Eye (tissue), 1 donor: ENCODE measurements at places on chromosomes 7 and 10.
A peak's percentile ranks its signal among the peaks of the same experiment; 100 is the strongest.

DNA sequence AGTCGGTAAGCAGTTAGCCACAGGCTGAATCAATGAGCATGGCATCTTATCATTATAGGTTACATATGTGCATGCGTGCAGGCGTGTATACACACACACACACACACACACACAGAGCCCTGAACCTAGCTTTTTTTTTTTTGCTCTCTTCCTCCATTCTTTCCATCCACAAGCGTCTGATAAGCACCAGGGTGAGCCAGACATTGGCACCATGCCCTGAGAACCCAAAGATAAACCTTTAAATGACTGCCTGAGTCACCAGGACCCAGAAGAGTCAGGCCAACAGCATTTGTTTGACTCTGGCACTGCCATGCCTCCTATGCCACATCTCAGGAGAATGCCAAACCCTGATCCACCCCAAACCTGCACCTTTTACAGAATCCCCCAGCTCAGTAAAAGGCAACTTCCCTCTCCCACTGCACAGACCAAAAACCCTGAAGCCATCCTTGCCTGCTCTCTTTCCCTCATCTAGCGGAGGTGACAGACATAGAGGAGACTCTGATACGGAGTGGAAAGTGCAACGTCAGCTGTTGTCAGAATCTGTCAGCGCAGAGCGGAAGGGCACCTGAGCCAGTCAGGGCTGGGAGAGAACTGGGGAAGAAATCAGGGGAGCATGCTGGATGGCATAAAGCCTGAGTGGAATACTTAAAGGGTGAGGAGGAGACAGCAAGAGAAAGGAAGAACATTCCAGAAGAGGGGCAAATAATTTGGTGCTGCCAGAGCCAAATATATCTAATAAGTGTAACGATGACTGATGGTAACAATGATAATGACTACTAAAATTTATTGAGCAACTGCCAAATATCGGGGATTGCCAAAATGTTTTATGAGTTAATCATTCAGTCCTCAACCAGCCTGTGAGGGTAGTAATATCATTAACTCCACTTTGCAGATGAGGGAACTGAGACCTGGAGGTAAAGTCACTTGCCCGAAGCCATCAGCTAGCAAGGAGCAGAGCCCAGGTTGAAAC lies 3.2 kb downstream of the PARP12 start:
- DNase-seq, result peak; percentile 24

DNA sequence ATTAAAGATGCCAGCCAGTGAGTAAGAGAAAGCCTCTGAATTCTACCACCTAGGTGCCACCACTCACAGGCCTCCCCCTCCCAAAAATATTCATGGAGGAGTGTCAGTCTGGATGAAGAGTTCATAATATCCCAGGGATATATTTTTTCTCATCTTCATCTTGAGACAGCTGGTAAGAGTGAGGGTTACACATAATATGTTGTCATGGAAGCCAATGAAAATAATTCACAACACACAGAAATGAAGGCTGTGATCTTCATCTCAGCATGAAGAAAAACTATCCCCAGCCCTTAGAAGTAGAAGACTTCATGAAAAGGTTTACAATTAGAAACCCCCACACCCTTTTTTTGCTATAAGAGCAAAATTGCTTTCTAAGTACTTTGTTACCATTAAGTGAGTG lies 175.6 kb downstream of the DNAH11 start:
- DNase-seq, result peak; percentile 14

- peak; percentile 84 for DNase-seq
Measured at GRCh38 chr7:111091593-111092358, 849 bp downstream of the LRRN3 start.

- DNase-seq, result peak; percentile 41
Measured at GRCh38 chr10:50279489-50279888, 28.2 kb upstream of the ASAH2 start.

DNA sequence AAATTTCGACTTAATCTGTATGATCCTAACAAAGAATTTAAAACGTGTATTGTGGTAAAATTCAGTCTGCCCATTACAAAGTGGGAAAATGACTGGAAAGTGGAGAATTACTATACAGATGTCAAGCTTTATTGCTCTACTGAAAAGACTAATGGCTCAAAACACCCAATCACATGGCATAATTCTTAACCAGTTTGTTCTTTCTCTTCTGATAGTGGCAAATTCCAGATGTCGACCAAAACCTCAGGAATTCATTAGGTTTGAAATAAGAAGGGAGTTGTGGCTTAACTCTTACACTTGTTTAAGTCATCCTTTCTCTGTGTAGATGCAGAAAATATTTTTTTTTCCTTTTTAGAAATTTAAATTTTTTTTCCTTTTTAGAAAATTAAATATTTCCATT lies 1254.9 kb upstream of the LRRN3 start:
- DNase-seq, result no peak

DNA sequence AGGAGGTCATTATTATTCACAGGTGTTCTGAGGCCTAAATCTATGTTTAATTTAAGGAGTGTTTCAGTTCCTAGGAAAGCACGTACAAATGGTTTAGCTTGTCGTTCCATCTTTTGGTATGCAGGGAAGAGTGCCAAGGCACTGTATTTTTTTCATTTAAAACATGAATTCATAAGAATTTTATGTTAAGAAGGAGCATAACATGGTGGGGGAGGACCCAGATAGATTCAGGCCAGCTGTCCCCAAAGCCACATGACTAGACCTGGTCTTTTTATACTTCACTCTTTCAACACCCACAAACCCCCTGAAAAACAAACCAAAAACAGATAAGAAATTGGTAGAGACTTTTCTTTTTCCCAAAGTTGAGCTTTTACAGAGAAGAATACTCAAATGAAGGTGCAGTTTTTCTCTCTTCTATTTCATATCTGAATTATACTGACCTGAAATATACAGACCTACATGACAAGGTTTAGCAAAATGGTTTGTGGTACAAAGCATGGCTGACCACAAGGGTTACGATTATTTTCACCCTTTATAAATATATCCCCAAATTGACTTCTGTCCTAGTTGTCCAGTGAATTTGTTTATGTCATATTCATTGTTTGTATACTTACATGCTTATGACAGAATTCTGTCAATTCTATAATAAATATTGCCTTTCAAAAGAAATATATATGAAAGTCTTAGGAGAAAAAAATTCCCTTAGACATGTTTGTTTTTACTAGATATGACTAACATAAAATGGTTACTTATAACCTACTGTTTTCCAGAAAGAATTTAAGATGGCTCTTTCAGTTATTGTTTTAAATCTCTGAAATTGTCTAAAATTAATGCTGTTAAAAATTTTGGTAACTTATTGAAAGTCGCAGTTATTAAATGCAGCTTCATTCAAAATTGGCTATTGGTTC lies 71.3 kb downstream of the AP3M1 start:
- peak; percentile 32 for DNase-seq

DNA sequence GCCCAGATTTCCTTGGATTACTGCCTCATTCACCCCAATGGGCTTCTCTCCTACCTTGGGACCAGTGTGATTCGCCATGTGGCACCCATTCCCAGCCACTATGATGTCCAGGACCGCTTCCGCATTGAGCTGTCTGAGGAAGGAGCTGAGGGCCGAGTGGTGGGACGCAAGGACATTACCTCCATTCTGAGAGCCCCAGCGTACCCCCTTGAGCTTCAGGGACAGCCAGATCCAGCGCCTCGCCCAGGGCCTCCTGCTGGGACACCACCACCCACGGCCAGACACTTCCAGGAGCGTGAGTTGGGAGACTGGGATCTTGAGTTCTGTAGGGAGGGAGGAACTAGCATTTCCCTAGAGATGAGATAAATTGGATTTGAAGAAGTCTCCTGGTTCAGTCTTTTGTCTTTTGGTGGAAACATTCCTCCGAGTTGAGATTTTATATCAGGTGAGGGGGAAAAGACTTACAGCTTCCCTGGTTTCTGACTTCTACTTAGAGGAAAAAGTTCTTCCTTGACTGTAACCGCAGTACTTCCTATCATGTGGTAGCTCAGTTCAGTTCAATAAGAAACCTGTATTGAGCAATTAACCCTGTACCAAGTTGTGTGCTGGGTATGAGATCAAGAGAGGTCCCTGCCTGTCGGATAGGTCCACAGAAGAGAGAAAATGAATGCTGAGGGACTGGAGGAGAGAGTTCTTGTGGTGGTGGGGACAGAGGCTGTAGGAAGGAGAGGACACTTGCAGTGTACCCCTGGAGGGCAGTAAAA lies 1.3 kb downstream of the MOSPD3 start:
- no peak for DNase-seq

DNA sequence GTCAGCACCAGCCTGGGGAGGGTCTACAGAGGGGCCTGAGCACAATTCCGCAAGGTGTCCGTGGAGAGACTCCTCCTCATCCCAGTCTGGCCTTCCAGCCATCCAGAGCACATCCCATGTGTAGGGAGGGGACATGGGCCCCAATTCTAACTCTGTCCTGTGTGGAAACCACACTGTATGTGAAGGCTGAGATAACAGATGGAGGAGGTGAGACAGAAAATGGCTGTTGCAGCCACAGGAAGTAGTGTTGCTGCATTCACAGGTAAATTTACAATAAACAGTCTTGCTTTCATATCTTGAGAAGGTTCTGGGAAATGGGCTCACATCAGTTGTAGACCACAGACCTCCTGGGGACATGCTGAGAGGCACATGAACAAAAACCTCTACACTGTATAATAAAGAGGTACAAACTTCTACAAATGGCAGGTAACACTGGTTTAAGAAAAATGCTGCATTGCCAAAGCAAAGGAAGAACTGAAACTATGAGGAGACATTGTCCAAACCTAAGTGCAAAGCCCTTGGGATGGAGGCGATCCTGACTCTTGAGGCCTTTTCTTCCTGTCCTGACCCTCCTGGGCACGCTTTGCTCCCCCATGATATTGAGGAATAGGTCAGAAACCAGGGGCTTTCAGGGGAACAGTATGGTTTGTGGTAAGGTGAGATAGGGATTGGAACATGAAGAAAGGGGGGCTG lies 21.6 kb upstream of the GIMAP2 start:
- no peak for DNase-seq

DNA sequence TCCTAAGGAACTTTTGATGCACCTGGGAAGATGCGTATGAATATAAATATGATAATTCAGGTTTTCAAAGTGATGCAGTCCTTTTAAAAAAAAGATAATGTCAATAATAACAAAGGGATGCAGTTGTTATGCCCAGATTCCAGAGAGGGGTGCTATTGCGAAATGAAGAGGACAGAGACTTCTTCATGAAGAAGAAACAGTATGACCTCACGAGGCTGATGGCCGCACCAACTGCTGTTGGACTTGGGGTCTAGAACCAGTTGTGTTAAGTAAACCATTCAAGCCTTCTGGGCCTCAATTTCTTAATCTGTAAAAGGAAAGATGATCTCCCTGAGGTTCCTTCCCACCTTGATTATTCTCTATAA lies 55.1 kb downstream of the LYZL2 start:
- DNase-seq, result no peak

DNA sequence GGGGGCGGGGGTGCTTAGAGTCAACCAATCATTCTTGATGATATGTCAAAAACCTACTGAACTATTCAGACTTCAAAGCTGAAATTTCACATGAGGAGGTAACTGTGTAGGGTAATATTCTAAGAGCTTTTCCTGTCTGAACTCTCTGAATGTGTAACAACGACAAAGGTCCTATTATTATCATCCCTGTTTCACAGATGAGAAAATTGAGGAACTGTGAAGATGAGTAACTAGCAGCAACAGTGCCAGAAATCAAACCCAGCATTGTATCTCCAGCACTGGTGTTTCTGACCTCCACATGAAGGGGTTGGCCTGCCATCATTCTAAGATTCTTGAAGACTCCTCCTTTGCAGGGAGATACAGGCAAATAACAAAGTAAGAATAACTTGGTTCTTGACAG lies 294.7 kb upstream of the AOAH start:
- DNase-seq, result no peak

- DNase-seq, result no peak
Measured at GRCh38 chr7:28961972-28962371, 3.8 kb upstream of the TRIL start.

GRCh38 chr10:43070121-43071085 lies 6.5 kb upstream of the RET start:
- no peak for DNase-seq

GRCh38 chr10:129320340-129320739 lies 146.7 kb upstream of the MGMT start:
- DNase-seq, result no peak

DNA sequence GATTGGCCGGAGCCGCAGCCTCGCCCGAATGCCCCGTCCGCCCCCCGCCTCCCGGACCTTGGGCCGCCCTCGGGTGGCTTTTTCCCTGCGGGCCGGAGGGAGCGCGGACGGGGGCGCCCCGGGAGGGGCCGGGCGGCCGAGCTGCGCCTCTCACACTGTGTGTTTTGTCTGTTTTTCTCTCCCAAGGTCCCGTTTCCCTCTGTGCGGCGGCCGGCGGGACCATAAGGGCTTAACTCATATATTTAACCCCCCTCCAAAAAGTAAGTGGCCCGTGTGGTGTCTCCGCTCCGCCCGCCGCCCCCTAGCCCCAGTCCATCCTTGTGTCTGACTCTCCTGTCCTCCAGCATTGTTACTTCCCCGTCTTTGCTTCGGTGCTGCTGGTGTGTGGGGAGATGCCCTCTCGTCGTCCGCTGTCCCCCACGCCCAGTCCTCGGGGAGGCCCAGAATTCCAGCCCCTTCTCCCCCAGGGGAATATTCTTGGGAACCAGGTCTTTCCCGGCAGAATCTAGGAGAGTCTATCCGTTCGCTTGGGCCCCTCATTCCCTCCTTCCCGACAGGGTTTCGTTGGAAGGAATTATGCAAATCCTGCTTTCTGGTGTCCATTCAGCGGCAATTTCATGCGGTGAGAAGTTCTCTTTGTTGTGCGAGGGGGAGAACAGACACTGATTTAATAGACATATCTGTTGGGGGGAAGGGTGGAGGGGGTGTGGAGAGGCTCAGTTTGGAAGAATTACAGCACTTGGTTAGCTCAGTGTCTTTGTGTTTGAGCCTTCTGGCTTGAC lies 1.3 kb downstream of the LCOR start:
- peak; percentile 82 for DNase-seq

DNA sequence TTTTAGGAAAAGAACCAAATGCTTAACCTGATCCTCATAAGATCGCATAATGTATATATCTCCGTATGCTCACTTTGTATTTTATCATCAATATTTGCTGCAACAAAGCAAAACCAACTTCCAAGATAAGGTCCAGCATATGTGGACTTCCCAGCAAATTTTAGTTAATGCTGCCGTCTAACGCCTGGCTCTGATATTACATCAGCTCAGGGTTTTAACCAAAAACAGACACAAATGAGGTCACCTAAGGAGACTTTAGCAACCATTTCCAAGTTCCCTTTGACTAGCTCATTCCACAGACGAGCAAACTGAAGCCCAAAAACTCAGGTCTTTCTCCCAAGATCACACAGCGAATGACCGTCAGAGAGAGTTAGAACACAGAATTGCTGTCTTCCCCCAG lies 59.4 kb upstream of the UCN3 start:
- DNase-seq, result no peak

DNA sequence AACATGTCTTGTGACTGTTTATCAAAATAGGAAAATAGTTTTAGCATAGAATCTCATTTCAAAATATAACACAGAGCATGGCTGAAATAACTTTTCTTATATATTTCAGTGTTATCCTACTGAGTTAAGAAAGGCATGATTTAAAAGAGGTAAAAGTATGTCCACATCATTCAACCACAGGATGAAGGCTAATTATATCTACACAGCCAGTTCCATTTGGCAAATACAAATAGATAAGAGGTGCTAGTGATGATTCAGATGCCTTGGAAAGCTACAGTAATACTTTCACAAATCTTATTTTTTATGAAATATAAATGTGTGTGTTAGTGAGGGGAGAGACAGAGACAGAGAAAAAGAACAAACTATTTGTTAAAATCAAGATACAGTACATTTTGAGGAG lies 42.9 kb upstream of the PCDH15 start:
- no peak for DNase-seq
